Epithelial cell of esophagus (primary cell): ENCODE measurements at places on chromosomes 12 and 14.

GRCh38 chr12:52528641-52529143 is 8.5 kb upstream of the KRT5 start:
- no peak for DNase-seq

DNA sequence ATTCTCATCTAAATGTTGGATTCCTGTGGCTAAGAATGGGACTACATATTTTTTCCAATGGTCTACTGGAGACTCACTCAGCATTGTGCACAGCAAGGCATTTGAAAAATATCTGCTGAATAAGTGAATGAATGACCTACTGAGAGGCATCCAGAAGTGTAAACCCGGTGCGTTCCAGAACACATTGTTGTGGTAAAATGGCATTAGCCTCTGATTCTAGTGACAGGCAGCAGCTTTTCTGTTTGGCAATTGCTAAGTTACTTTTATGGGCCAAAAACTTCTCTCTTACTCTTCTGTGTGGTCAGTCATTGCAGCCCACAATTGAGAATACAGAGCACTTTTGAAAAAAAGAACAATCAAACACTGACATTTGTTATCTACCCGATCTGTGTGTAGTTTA is 36.5 kb downstream of the WIF1 start:
- no peak for DNase-seq

- DNase-seq = no peak
Measured at GRCh38 chr12:101498252-101498651, 23.1 kb downstream of the SPIC start.

GRCh38 chr12:3453990-3454680 is 36.9 kb upstream of the PRMT8 start:
- DNase-seq = peak; percentile 98

DNA sequence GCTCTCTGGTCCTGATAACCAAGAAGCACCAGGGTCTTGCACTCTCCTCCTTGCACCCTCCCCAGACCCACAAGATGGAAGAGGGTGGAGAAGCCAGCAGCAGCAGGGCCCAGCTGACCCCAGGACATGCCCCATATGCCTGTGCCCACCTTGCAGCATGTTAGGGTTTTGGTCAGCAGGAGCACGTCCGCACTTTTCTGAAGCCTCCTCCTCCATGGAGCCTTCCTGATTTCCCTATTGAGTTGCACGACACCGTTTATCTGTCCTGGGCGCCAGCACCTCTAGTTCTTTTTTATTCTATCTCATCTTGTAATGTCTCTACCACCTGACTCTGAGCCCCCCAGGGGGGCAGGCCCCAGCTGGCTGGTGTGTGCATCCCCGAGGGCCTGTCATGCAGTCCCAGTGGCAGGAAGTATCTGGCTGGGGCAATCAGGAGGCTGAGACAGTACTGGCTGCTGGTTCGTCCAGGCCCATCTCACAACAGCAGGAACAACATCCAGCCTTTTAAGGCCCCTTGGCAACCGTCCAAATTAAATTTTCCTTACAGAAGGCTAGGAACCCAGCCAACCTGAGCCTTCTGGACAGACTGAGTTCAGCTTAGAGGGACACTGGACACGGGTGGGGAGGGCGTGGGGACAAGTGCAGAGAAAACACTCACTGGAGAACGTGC is 39.6 kb downstream of the CCDC85C start:
- no peak for DNase-seq

DNA sequence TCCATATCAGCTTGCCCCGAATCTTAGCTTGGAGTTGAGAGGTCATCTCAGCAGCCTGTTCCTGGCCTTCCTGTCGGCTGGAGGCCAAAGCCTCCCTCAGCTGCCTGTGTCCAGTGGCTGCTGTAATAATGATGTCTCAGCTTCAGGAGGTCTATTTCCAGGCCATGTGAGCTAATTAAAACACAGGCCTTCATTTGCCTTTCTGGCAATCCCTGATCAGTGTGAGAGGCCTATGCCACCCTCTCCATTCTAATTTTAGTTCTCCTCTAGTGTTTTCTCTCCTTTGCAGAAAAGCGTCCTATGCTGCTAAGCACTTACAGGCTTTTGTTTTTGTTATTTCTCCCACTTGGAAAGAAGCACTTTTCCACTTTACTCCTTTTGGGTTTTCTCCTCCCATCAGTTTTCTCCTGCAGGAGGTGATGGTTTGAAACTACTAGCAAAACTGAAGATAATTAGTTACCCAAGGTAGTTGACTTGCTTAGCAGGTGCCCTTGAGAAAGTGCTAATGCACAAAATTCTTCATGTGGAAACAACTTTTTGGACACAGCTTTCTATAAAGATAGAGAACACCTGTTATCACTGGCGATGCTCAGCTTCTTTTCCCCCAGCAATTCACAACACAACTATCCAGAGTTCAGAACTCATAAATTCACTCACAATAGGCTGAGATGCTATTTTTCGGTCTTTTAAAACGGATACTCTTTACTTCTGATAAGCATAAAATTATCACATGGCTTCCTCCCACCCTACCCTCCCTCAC is 255.3 kb upstream of the GARIN6 start:
- no peak for DNase-seq

DNA sequence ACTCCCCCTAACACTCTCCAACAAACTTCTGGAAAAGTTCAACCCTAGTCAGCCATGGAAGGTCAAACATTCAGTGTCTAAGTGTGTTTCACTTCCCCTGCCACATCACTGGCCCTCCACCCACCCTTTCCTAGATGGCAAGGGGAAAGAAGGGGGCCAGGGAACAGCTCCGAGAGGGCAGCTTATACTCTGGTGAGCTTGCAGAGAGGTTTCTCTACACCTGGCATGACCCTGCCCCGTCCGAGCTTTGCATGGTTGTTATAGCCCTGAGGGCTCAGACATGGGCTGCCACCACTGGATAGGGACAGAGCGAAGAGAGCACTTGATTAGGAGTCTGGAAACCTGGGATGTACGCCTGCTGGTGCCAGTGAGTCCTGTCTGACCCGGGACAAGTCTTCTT is 4.0 kb downstream of the ACVRL1 start:
- no peak for DNase-seq

DNA sequence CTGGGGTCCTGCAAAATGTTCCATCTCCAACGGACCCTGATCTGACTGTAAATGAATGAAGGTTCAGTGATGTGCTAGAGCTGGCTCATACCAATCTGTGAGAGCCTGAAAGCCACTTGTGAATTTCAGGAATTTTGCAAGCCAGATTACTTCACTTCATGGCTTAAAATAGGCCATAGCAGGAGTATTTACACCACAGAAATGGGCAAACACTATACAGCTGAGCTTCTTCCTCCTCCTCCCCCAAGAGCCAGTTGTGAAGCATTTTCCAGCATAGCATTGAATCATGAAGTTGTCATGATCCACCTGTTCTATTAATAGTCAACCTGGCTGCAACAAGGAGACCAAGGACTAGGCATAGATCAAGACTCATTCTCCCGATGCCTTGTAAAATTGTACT is 141.3 kb upstream of the RASSF8 start:
- DNase-seq = no peak

- DNase-seq = peak; percentile 15
Measured at GRCh38 chr14:60905923-60906322, 75.0 kb downstream of the TRMT5 start.

DNA sequence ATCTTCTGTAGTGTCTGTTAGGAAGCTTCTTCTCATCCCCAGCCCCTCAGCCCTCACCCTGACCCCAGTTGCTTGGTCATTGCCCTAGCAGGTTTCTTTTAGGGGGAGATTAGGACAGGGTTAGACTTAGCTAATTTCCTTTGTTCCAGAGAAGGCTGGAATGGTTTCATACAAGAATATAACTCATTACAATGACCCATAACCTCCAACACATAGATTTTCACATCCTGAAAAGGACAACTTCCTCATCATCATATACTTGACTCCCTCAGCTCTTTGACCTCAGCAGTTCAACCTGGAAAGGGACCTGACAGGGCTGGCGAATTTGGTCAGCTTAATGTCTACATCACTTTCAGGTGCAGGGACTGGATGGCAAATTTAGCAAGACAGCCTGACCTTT is 8.0 kb upstream of the BHLHE41 start:
- DNase-seq = no peak

- peak; percentile 15 for DNase-seq
Measured at GRCh38 chr14:36818246-36818645, 156.6 kb downstream of the PAX9 start.

DNA sequence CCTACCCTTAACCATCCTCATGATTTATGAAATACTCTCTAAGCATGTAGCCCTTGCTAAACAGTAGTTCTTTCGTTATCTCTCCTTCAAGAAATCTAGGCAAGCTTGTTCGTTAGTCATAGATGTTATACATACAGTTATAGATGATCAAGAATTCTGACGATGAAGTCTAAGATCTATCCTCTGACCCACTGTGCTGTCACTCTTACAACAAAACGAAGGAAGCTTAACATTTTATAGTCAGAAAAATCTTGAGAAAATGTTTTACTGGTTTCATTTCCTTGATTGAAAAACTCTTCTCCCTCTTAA is 68.9 kb downstream of the SPPL3 start:
- peak; percentile 66 for DNase-seq

- DNase-seq = no peak
Measured at GRCh38 chr14:105709281-105710118, 183.1 kb downstream of the TMEM121 start.

- peak; percentile 27 for DNase-seq
Measured at GRCh38 chr12:85523197-85523596, 243.2 kb downstream of the ALX1 start.

- DNase-seq = no peak
Measured at GRCh38 chr14:75738192-75738591, 77.1 kb downstream of the TTLL5 start.

DNA sequence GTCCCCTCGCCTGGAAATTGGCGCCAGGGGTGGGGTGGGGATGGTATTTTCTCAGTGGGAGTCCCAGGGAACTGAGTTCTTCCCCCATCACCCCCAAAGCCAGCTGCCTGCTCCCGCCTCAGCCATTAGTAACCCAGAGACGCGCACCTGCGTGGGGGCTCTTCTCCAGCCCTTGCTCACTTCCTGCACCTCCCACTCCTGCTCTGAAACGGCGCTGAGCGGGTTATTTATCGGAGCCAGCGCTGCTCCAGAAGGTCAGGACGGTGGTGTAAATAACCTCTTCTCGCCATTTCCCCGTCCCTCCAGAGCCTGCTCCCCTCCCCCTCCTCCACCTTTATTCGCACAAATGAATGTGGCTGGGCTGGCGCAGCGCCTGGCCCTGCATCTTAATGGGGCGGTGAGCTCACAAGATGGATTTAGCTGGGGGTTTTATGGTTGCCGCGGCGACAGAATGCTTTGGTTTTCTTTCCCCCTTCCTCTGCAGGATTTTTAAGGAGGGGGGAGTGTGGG is 12.2 kb downstream of the GPR84 start:
- DNase-seq = no peak
